ENCODE measurements at places on chromosomes 12 and 14.
A peak's percentile ranks its signal among the peaks of the same experiment; 100 is the strongest.

DNA sequence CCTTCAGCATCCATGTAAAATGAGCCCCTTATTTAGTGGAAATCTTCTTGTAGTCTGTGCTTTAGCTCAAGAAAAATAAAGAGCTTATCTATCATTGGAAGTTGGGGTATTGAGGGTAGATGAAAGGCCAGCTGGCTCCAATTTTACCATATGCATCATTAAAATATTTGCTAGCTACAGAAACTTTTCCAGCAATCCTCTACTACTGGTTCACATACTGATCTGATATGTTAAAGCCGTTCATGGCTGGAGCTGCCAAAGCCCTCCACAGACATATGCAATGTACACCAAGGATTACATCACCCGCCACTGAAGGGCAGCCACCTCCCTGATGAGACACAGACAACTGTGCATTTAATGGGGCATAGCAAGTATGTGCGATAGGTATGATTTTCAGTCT lies 1205.3 kb downstream of the GALC start:
- peak; percentile 97 for DNase-seq

- DNase-seq: no peak
Measured at GRCh38 chr14:59679872-59680271, 103.3 kb upstream of the CCDC175 start.

DNA sequence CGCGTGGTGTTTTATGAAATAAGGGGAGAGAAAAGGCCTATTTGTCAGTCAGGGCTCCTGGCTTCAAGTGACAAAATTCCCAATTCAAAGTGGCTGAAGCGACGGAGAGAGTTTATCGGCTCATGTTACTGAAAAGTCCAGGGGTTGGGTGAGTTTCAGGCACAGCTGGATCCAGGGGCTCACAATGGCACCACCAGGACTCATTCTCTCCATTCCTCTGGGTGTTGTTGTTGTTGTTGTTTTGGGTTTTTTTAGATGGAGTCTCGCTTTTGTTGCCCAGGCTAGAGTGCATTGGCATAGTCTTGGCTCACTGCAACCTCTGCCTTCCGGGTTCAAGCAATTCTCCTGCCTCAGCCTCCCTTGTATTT lies 119.4 kb downstream of the SCARB1 start:
- DNase-seq: no peak

DNA sequence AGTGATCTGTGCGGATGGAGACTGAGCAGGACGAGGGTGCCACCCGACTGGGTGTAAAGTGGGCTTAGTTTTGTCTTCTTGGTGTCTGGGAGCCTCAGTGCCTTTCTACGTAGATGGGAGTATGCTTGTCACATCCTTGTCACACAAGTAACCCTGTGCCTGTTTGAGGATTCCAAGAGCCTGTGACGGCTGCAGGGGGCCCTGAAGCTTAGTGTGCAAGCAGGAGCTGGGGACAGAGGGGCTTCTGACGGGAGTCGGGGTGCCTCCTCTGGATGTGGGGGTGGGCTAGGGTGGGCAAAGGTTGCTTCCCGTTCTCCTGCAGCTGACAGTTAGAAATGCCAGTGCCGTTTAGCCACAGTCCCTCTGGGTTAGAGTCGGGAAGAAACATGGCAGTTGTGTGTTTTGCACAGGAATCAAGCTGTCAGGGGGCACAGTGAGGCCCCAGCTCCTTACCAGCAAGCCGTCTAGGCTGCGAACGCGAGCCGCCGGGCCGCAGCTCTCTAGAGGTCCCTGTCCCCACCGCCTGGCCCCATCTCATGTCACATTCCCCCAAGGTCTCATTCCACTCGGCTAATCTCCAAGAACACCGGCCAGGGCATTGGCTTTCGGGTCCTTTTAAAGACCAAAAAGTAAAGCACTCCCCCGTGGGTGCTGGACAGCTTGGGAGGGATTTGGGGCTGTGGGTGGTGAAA lies 7.0 kb downstream of the RTL1 start:
- no peak for DNase-seq

DNA sequence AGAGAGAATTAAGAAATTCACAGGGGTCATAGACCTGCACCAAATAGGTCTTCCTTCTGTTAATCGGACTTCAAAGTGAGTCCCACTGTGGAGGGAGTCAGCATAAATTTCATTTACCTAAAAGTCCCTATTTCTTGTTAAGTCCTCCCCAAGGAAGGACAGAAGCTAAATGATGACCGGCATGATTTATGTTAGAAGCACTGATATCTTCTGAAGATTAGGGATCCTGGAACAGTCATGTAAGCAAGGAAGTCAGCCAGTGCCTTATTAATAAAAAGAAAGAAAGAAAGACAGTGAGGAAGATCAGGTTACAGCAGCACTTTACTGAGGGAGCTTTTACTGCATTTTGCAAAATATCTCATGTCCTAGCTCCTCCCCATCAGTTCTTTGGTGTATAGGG lies 287.5 kb downstream of the FOXG1 start:
- DNase-seq: no peak

DNA sequence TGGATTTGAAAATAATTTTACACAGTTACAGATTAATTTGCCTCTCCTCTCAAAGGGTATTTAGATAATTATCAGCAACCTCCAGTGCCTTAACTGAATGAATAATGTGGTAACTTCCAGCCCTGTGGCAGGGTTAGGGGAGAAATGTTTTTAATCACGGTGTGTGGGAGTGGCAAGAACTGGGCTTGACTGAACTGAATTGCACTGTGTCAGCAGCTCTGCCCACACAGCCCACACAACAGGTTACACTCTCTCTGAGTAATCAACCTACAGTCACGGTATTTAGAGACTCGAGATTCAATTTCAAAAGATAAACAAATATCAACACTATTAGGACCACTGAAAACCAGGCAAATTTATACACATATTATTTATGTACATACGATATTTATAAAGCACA lies 198.5 kb downstream of the KCNC2 start:
- no peak for DNase-seq

- DNase-seq: no peak
Measured at GRCh38 chr12:92061061-92061460, 84.6 kb downstream of the BTG1 start.

- DNase-seq: no peak
Measured at GRCh38 chr12:121295116-121295745, 1.3 kb downstream of the CAMKK2 start.

- no peak for DNase-seq
Measured at GRCh38 chr12:2390850-2391390, 338.1 kb downstream of the CACNA1C start.

- DNase-seq: peak; percentile 35
Measured at GRCh38 chr14:95140060-95140858, 17.1 kb downstream of the DICER1 start.

All from fibroblast of skin of abdomen (primary cell).